ENCODE measurements at places on chromosomes 16 and 17.

DNA sequence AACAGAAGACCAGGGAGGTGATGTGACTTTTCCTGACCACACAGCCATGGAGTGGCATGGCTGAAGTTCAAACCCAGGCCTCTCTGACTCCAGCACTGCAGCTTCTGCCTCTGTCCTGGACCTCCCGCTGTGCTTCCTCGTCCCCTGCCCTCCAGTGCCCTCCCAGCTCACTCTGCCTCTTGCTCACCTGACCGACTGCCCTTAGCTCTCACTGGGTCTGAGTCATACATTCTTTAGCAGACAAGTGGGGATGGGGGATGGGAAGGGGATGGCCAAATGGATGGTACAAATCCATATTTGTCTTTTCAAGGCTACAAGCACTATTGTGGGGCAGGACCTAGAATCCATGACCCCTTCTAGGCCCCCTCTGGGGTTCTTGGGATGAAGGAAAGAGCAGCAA lies 33.0 kb downstream of the PITPNM3 start:
- no peak for DNase-seq

DNA sequence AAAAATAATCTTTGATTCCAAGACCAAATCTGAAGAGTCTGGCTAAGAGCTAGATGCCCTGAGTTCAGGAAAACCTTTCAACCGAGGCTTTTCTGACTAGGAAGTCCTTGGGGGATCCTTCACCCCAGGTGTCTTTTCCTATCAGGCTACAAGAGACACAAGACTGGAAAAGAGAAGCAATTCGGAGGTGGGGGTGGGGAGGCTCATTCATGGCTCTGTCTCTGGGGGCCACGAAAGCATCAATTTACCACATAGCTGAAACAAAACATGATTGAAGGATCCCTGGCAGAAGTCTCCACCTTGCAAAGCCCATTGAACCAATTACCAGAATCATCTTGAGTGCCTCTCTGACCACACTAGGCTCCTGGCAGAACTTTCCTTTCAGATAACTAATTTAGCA lies 239.8 kb upstream of the SALL1 start:
- no peak for DNase-seq

DNA sequence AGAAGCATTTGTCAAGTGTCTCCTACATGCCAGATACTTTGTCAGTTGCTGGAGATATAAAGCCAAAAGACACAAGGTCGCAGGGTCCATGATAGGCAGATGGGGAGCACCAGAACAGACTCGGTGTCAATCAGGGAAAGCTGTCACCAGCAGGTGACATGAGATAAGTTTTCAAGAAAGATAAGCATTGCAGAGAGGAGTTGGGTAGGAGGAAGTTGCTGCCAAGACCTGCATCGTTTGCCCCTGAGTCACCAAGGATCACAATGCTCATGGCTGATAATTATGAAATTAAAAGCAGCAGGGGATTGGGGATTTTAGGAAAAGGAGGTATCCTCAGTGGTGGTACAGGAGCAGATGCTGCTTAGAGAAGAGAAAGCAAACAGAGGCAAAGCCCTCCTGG lies 551.1 kb upstream of the CDH11 start:
- DNase-seq: no peak

DNA sequence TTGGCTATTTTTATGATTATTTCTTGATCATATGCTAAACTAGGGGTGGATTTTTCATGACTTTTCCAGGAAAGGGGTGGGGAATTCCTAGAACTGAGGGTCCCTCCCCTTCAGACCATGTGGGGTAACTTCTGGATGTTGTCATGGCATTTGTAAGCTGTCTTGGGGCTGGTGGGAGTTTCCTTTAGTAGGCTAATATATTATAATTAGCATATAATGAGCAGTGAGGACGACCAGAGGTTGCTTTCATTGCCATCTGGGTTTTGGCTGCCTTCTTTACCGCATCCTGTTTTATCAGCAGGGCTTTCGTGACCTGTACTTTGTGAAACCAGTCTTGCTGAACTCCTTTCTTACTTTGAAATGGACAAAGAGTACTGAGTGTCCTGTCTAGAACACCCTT lies 40.4 kb upstream of the ABCA5 start:
- no peak for DNase-seq

- DNase-seq: no peak
Measured at GRCh38 chr17:3739422-3740124, 15.9 kb downstream of the HASPIN start.

All from activated CD4-positive, alpha-beta T cell treated with anti-CD3 and anti-CD28 coated beads, Interleukin-2, amount 50 U/mL, for 48 hours (primary cell).